ENCODE measurements at places on chromosomes 4 and X.

DNA sequence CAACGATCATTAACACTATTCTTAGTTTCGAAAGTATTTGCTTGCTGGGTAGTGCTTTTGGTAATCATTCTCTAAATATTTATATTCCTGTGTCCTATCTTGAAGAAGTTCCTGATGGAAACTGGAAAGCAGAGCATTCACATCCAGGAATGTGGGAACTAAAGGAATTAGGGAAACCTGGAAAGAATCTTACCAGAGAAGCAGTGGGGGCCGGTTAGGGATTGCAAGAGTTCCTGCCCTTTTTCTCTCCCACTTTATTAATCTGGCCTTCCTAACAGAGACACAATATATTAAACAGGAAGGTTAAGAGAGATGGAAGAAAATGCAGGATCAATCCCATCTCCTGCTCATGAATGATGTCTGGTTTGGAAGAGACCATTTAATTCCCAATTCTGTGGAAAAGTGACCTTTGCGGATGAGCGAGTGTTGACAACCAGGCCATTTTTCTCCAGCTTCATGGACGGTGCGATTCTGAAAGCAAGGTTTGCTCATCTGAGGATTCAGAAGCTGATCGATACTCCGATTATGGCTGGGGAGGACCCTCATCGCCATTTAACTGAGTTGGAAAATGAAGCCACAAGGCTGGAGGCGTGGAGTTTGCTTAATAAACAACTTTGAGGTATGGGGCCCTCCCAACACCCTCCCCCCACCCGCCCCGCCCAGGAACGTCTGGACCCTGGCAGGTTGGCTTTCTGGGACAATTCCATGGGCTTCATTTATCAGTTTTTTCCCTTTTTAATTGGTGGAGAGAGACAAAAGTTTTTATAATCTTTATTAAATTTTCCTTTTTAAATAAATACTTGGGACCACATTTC, 52.3 kb downstream of the C4orf51 start:
- no peak for DNase-seq
- no peaks in the 10 kb centered on the region for H3K27me3 ChIP-seq
- peaks cover 49% of the 10 kb centered on the region for H3K4me1 ChIP-seq
- peak overlapping the region; percentile 93 for H3K27ac ChIP-seq
- peak overlapping the region; percentile 71 for H3K4me3 ChIP-seq
- no peaks in the 10 kb centered on the region for H3K36me3 ChIP-seq

DNA sequence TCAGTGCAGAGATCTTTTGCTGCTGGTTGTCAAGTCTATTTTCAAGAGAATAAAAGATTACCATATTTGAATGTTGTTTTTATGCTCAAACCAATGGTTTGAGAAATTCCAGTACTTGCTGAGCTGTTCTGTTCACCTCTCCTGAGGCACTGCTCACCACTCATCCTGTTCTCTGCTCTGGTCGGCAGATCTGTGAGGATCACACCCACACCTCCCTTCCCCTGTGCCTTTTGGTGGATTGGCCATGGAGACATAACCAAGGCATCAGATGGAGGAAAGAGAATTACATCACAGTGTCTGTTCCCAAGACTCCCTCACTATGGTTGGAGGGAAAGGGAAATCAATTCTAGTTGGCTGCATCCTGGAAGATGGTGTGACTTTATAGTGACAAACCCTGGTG, 391.6 kb downstream of the ARHGAP24 start:
- no peaks in the 10 kb centered on the region for H3K4me1 ChIP-seq
- DNase-seq: no peak
- peak overlapping the region; percentile 14 for H3K4me3 ChIP-seq

DNA sequence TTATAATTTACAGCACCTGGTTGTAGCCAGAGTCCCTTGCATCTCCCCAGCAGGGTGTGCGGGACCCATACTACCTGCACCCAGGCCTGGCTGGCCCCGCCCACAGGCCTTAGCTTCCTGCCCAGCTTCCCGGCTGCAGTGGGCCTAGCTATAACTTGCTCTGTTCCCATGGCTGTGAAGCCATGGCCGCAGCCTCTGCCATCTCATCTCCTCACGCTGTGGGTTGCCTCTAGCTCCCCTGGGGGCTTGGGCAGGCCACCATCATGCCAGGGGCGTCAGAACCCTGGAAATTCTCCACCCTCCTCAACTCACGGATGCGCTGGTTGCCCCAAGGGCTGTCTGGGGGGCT, 26.1 kb upstream of the SORBS2 start:
- no peaks in the 10 kb centered on the region for H3K36me3 ChIP-seq
- peak overlapping the region; percentile 83 for H3K27ac ChIP-seq
- no peak overlapping the region for H3K4me3 ChIP-seq
- no peak for DNase-seq
- H3K4me1 ChIP-seq: peaks cover 56% of the 10 kb centered on the region

DNA sequence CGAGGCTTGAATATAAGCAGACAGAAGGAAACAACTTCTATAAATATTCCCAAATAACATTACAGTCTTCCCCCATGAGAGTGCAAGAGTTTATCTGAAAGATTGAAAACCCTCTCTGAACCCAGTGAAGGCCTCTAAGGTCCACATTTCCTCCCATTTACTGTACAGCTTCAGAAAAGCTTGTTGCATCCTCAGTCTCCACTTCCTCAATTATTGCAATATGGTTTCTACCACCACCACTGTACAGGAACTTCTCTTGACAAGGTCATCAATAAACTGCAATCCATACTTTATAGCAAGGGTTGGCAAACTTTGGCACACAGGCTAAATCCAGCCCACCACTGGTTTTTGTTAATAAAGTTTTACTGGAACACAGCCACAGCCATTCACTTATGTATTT, 239.0 kb downstream of the THOC2 start:
- no peaks in the 10 kb centered on the region for H3K4me1 ChIP-seq
- H3K27me3 ChIP-seq: no peaks in the 10 kb centered on the region
- H3K36me3 ChIP-seq: no peaks in the 10 kb centered on the region
- DNase-seq: no peak
- no peak overlapping the region for H3K27ac ChIP-seq

- no peak for DNase-seq
- H3K27me3 ChIP-seq: no peaks in the 10 kb centered on the region
- no peak overlapping the region for H3K4me3 ChIP-seq
- no peak overlapping the region for H3K27ac ChIP-seq
- no peaks in the 10 kb centered on the region for H3K36me3 ChIP-seq
Observed at GRCh38 chrX:140661643-140662042, 47.9 kb upstream of the LINC00632 start.
